Stimulated activated CD4-positive, alpha-beta T cell treated with anti-CD3 and anti-CD28 coated beads, Interleukin-1b, Interleukin-23, amount 100 ng/mL, for 24 hours (primary cell): ENCODE measurements at places on chromosomes 1 and 21.

GRCh38 chr1:186829686-186830587, 1.2 kb downstream of the PLA2G4A start:
- no peak for DNase-seq

- DNase-seq, result no peak
These were observed 4.2 kb downstream of the S100A6 start for GRCh38 chr1:153531638-153532037.

DNA sequence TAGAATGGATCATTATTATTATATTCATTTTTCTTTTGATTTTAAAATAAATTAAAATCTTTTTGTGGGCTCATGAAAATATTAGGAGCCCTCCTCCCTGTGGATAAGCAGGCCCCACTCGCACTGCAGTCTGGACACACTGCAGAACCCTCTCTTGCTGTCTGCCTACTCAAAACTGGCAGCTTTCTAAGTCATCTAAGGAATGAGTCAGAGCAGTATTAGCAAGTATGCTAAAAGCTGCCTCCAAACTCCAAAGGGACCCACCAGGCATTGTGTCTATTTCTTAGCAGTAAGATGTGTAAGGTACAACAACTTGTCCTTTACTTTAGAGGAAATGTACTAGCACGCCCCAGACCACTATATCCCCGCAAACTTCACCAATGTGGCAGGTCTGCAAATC, 108.8 kb downstream of the SYF2 start:
- no peak for DNase-seq

DNA sequence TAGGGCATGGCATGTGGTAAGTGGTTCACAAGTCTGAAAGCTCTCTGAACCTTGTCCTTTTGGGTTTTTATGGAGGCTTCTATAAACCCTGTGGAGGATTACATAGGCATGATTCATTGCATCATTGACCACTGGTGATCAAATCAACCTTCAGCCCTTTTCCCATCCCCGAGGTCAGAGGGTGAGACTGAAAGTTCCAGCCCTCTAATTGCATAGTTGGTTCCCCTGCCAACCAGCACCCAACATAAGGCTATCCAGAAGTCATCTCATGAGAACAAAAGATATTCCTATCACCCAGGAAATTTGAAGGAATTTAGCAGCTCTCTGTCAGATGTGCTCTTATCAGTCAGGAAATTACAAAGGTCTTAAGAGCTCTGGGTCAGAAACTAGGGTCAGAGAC, 89.5 kb upstream of the ARTN start:
- DNase-seq, result no peak

DNA sequence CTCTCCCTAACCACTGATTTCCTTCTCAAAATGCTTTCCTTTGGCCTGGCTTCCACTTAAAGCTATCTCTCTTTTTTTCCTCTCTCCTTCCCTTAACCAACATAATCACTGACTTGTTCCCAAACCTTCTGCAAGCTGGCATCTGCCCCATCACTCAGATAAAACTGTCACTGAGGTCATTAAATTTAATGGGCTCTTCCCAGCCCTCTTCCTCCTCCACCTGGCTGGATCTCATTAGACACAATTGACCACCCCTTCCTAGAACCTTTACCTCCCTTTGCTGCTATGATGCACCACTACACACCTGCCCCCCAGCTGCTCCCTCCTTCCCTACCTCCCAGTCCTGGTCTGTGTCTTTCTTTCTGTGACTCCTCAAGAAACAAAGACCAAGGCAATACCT, 44.0 kb upstream of the GJB5 start:
- DNase-seq, result no peak

GRCh38 chr1:22048351-22049192, 3.9 kb upstream of the CDC42 start:
- DNase-seq, result no peak

DNA sequence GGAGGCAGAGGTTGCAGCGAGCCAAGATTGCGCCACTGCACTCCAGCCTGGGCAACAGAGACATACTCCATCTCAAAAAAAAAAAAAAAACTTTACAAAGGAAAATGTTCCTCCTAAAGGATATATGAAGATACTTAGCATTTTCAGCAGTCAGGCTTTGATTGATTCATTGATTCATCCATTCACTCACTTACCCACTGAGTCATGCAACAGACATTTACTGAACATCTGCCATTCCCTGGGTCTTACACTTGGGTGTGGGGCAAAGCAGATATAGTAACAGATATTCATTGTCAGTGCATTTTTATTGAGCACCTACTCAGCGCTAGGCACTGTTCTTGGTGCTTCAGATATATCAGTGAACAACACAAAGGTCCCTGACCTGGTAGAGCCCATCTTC, 5.6 kb upstream of the LACTBL1 start:
- no peak for DNase-seq

DNA sequence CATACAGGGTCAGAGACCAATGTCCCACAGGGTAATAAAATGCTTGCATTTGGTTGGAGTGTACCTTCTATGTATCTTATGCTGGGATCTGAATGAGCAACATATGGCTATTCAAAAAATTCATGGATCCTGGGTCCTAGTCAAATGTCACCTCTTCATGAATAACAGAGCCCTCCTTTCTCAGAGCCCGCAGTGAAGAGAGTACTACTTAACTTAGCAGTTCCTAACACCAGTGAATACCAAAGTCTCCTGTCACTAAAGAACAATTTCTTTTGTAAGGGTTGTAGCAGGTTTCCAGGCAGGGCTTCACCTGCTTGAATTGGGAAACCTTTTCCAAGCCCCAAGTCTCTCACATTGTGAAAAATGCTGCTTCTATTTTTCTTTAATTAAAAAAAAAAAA, 483.0 kb upstream of the DEPDC1 start:
- DNase-seq, result no peak

DNA sequence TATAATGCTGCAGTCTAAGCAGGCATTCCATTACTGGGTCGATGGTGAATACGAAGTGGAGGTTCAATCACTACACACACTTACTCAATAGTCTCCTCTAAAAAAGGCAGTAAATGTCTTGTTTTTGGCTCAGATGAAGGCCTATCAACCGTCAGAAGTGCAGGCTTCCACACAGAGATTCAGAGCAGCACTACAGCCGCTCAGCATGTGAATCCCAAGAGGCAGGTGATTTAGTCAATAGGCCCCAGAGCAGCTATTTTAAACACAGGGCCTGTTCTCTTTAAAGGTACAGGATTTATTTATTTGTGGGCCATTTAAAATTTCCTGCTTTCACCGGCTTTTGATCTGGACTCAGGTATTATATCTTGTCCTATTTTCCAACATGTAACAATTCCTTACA, 293.7 kb downstream of the RGS7 start:
- DNase-seq, result no peak

GRCh38 chr1:102742426-102742825, 365.9 kb downstream of the COL11A1 start:
- DNase-seq, result no peak

DNA sequence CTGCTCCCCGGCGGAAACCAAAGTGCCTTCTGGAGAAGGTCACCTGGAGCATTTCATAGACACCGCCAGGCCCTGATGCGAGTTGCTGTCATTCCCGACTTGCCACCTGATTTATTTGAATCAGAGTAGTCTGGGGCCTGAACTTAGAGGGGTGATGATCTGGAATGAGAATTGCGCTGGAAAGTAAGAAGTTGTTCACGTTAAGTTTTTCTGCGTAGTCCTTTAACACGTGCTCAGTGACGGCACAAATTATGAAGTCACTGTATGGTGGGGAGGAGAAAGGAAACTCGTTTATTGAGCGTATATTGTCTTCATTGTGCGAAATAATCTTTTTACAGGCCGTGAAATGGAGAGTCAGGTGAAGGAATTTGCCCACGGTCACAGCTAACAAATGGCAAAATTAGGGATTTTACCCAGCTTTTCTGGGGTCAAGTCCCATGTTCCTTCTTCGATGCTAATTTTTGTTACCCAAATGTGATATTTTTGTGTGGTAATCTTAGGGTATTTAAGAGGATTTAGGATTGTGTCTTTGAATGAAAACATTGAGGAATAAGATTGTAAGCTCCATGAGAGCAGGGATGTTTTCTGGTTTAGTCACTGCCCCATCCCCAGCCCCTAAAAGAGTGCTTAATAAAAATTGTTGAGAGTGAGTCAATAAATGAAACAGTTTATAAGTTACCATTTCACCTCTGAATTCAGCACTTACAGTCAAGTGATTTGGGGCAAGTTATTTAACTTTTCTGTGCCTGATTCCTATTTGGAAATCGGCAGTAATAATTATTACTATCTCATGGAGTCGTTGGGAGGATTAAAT, 46.4 kb upstream of the NBL1 start:
- DNase-seq, result no peak

DNA sequence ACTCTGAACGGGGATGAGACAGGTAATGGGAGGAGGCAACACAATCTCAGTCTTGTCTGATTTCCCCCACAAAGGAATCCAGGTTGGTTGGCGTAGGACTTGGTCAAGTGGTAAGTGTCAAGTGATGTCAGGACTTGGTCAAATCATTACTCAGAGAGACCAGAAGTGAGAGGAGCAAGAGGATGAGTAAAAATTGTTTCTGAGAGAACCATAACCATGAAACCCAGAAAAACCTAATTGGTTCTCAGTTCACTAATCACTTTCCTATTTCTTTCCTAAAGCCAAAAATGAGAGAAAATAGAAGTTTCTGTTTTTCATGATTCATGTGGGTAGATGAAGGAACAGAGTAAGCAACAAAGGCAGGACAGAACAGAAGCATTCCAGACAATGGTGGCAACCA, 5.0 kb downstream of the PHC2 start:
- no peak for DNase-seq

DNA sequence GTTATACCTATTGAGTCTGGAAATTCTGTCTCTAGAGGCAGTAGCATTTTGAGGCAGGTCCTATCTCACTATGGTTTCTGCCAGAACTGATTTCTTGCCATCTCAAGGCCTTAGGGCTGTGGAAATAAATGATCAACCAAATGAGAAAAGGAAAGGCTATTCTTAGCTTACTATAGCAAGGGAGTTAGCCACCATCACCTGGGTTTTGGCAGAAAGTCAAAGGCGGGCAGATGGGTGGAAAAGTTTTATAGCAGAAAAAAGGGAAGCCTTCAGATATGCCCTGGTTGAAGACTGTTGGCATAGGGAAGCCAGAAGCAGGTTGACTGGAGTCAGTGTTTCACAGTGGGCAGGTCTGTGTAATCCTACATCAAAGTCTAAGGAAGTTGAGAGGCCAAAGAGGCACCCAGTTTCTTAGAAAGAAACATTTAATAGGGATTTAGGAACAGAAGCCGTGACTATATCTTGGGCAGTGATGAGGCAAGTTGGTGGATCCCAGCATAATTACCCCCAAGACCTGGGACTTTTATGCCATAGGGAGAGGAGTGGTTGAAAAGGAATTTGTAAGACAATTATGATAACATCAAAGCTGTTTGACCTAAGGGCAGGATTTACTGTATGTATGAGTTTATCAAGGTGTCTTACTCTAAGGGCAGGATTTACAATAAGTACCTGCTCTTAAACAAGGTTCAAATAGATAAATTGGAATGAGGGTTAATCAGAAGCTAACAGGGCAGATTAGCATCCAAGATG, 29.7 kb downstream of the CTH start:
- DNase-seq, result no peak

- DNase-seq, result no peak
These were observed 13.8 kb upstream of the FCGR2A start for GRCh38 chr1:161491472-161491871.

- DNase-seq, result peak; percentile 6
These were observed 479 bp downstream of the SELENOF start for GRCh38 chr1:86913399-86913895.

DNA sequence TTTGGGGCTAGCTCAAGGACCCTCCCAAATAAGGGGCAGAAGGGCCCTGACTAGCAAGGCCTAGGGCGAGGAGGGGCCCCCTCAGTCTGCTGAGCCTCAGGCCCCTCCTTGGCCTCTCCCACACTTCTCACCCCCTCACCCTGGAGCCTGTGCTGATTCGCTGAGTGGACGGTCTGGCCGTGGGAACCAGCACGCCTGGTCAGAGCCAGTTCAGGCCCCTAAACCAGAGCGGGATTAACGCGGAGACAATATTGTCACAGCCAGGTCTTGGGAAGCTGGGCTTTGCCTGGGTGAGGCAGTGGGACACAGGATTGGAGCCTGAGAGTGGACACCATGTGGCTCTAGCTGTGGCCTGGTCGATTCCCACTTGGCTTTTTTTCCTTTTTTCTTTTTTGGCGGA, 4.8 kb upstream of the FBLIM1 start:
- no peak for DNase-seq

GRCh38 chr1:101262630-101263348, 26.0 kb downstream of the S1PR1 start:
- DNase-seq, result no peak

DNA sequence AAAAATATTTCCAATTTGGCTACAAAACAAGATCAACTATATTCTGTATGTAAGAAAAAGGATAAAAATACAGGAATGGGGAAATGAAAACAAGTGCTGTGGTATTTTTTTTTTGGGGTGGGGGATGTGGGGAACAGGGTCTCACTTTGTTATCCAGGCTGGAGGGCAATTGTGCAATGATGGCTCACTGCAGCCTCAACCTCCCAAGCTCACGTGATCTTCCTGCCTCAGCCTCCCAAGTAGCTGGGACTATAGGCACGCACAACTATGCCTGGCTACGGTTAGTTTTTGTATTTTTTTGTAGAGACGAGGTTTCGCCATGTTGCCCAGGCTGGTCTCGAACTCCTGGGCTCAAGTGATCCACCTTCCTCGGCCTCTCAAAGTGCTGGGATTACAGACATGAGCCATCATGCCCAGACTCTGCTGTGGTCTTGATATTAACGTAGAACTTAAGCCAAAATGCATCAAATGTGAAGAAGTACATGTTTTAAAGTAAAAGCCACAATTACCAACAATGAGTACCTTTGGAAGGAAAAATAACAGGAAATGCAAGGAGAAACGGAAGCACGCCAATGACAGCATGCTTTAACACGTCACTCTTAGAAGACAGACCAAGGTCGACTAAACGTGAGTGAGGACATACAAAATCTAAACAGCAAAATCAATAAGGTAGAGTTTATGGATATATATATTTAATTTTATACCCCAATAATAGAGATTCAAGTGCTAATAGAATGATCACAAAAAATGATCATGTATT, 8.8 kb upstream of the ABCB10 start:
- no peak for DNase-seq

DNA sequence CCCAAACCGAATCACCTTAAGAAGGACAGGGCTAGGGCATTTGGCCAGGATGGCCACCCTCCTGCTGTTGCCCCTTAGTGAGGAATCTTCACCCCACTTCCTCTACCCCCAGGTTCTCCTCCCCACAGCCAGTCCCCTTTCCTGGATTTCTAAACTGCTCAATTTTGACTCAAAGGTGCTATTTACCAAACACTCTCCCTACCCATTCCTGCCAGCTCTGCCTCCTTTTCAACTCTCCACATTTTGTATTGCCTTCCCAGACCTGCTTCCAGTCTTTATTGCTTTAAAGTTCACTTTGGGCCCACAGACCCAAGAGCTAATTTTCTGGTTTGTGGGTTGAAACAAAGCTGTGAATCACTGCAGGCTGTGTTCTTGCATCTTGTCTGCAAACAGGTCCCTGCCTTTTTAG, 3.6 kb downstream of the BTG2 start:
- DNase-seq, result no peak

- peak; percentile 69 for DNase-seq
These were observed 98.0 kb upstream of the DUSP10 start for GRCh38 chr1:221839782-221840395.

GRCh38 chr1:91427741-91428140, 23.1 kb upstream of the HFM1 start:
- DNase-seq, result no peak
